ENCODE measurements at places on chromosomes 2 and 18.

- DNase-seq, result no peak
These were observed 989.9 kb downstream of the DCDC2C start for GRCh38 chr2:4693266-4693665.

GRCh38 chr2:179579800-179580199, 281.6 kb downstream of the ZNF385B start:
- DNase-seq, result no peak

GRCh38 chr18:1542230-1542774, 637.6 kb downstream of the ADCYAP1 start:
- DNase-seq, result no peak

- no peak for DNase-seq
These were observed 19.4 kb upstream of the PAX3 start for GRCh38 chr2:222318026-222318711.

GRCh38 chr2:43075811-43076585, 150.4 kb downstream of the ZFP36L2 start:
- DNase-seq, result no peak

DNA sequence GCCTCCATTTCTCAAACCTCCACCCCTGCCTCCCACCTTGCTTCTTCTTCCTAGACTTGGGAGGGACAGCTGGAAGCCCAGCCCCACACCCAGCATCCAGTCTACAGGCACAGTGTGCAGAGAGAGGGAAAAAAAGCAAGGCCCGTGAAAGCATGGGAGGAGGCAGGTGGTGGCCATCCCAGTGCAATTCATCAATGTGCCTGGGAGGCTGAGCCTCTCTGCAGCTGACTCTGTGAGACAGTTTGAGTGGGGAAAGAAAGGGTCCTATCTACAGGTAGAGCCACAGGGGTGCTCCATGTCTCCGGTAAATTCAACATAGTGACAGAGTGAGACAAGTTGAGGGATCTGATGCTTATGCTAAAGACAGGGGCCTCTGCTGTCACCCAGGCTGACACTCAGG, 340.6 kb downstream of the DYSF start:
- DNase-seq, result no peak

GRCh38 chr2:207599636-207600035, 25.6 kb downstream of the METTL21A start:
- DNase-seq, result no peak

- no peak for DNase-seq
These were observed 556.3 kb downstream of the RIT2 start for GRCh38 chr18:42559069-42559690.

DNA sequence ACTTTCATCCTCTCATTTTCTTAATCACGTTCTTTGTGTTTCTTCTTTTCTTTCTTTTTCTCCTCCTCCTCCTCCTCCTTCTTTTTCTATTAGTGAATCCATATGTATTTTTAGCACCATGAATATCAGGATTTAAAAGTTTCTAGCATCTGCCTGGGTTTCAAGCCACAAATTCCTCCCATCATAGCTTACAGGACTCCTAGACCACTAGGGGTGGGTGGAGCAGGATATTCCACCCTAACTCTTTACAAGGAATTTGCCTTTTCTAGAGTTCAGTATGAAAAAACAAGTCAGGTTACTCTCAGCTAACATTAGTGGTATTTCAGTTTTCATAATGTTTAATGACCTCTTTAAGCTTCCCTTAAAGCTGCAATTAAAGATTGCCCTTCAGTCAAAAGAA, 19.1 kb upstream of the LRRTM1 start:
- DNase-seq, result no peak

GRCh38 chr2:48444404-48444803, 85.5 kb upstream of the STON1 start:
- DNase-seq, result no peak

DNA sequence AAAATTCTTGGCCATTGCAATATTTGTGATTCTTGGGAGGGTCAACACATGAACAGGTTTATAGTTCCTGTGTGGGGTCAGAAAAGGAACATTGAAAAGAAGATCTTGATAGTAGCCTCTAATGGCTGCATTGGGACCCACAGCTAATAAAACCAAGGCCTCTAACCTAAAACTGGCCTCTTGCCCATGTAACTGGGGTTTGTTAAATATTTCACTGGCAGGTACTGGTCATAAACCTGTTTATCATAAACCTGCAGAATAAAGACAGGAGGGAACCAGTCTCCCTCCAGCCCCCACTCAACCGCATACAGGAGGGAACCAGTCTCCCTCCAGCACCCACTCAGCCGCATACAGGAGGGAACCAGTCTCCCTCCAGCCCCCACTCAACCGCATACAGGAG, 125.3 kb downstream of the PXDN start:
- no peak for DNase-seq

- no peak for DNase-seq
These were observed 47.5 kb upstream of the TXNDC2 start for GRCh38 chr18:9838144-9838877.

- no peak for DNase-seq
These were observed 481.9 kb upstream of the SPRED2 start for GRCh38 chr2:65914244-65914786.

DNA sequence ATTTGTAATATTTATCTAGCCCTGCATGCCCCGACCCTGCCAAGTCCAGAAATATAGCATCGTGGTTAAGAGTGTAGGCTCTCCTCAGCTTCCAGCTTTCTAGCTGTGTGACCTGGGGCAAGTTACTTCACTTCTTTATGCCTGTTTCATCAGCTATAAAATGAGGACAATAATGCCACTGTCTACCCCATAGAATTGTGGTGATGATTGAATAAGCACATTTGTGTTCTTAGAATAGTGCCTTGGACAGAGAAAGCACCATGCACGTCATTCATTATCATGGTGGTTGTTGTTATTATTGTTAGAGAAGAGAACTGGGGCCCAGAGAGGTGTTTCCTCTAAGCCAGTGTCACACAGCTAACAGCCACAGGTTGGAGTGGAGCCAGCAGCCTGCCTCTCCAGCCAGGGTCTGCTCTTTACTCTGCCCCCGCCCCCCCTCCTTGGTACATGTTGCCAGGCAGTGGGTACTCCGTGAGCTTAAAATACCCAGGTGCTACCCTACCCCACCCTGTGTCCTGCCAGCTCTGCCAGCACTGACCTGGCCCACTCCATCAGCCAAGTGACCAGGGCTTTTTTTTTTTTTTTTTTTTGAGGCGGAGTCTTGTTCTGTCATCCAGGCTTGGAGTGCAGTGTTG, 202.1 kb downstream of the CTIF start:
- DNase-seq, result no peak

GRCh38 chr2:19944205-19944845, 42.5 kb upstream of the TTC32 start:
- DNase-seq, result no peak

DNA sequence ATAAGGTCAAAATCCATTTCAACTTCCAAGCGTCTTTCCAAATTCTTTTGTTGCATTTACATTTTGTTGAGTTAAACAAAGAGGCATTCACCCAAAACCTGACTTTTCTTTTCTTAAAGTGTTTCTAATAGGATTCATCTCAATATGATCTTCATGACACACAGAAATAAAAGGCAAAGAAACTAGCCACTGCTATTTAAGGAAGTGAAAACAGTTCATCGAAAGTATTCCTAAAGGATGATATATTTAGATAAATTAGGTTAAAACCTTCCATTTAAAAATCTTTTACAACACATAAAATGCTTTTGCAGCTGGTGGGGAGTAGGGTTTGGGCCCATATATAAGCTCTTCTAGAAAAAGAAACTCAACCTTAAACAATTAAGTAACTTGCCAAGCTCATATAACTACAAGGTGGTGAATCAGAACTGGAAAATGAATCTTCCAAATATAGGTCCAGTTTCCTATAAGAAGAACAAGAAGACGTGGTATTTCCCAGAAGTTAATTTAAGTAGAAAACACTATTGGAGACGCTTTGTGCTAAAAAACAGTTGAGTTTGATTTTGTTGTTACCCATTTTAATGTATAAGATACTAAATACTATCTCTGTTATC, 336.0 kb upstream of the HNRNPA3 start:
- no peak for DNase-seq

DNA sequence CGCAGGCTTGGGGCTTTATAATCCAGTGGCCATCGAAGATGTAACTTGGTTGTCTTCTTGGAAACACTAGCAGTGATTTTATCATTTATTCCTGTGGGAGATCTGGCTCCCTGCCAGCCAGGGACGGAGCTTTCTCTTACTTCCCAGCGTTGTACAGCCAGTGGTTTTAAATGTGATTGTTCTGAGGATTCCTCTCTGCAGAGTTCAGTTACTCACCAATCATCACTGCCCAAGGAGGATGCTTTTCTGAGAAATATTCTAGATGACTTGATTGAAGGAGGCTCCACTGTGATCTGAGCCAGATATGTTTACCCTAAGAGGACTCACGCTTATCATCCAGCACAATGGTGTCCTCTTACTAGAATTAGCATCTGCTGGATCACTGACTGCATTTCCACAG, 744.3 kb downstream of the RNF144A start:
- DNase-seq, result no peak

- no peak for DNase-seq
These were observed 7.4 kb upstream of the TEX261 start for GRCh38 chr2:71001981-71002570.

DNA sequence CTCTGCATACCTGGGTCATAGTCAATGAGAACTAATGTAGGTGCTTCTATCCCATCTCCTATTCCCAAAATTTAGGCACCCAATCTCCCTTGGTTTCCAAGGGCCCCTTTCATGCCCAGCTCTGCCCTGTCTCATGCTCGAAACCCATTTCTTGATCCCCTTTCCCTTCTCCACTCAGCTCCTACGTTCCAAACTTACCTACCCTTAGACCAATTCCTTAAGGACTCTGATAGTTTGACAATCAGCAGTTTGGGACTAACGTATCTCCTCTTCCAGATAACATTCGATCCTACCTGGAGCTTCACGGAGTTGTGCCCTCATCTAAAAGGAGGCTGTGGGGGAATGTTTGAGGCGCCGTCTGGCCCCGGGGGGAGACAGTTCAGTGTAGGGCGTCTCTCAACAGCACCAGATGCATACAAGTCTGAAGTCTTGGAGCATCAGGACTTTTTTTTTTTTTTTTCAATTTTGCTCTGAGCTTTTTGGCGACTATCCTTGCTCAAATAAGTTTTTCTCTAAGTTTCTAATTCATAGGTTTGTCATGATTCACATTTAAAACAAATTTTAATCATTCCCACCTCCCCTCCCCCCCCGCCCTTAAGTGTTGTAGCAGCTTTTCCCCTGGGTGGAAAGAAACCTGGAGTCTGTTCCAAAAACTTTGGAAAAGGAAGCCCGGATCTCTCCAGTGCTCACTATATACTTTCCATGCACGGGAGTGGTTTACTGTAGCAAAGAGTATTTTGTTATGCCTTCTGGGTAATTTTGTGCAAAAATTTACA, 141.2 kb upstream of the LGALSL start:
- DNase-seq, result no peak

All from activated T-helper 1 cell treated with anti-CD3 and anti-CD28 coated beads, Interleukin-2, amount 50 U/mL, for 16 hours (primary cell).